Stimulated activated naive CD4-positive, alpha-beta T cell treated with Interleukin-2 at 50 U/mL for 16 hours (primary cell): ENCODE measurements at places on chromosomes 2 and 18.
A peak's percentile ranks its signal among the peaks of the same experiment; 100 is the strongest.

DNA sequence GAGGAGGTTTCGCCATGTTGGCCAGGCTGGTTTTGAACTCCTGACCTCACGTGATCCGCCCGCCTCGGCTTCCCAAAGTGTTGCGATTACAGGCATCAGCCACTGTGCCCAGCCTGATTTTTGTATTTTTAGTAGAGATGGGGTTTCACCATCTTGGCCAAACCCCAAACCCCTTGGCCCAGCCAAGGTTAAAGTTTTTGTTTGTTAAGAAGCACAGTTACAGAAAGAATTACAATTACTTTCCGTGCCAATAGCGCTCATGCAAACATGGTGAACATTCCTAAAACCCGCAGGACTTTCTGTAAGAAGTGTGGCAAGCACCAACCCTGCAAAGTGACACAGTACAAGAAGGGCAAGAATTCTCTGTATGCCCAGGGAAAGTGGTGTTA, 26.1 kb downstream of the ITSN2 start:
- no peak for DNase-seq

DNA sequence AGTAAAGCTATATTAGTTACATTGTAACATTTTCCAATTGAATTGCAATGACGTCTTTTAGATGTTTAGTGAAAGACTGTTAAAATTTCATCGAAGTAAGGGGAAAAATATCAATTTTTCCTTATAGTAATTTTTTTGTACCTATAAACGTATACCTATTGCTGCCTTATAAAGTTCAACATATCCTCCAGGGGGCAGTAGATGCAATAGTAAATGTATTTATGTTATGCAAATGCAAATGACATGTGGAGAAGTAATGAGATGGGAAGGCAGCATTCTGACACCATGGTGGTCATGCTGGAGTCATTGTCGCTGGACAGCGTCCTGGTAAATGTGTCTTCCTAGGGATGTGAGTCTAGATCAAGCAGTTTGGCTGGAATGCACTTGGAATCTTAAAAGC, 38.7 kb downstream of the MSTN start:
- no peak for DNase-seq

- DNase-seq, result no peak
Observed at GRCh38 chr18:77344786-77345500, 95.3 kb downstream of the GALR1 start.

DNA sequence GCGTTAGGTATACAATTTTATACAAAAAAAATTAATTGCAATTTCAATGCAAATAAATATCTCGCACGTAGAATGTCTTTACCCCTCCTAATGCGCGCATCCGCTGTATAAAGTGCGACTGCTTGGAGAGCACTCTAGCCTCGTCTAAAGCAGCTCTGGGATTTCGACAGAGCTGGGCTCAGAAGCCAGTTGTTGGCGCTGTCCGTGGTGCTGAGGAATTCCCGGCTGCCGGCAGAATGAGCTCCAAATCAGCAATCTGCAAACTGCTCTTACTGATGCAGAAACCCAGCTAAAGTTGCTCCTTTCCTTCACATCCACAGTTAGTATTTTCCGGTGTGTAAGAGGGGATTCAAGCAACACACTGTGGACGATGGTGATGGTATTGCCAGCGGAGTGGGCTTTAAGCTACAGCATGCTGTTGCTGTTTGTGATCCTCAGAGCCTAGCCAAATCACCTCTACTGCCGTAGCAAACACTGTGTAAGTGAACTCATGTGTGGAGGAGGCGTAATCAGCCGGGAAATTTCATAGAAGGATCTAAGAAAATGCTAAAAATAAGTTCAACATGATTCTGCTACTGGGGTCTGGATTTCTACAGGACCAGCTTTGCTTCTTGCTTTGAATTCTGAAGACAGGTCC, at the start of gene VWC2L:
Gene VWC2L (plus strand): TSS at position 137 of the 637 bp plus-strand sequence. CDS start 3,140 bp downstream, outside the sequence.
- DNase-seq, result no peak

GRCh38 chr18:41745166-41746049, 209.6 kb upstream of the PIK3C3 start:
- DNase-seq, result no peak

DNA sequence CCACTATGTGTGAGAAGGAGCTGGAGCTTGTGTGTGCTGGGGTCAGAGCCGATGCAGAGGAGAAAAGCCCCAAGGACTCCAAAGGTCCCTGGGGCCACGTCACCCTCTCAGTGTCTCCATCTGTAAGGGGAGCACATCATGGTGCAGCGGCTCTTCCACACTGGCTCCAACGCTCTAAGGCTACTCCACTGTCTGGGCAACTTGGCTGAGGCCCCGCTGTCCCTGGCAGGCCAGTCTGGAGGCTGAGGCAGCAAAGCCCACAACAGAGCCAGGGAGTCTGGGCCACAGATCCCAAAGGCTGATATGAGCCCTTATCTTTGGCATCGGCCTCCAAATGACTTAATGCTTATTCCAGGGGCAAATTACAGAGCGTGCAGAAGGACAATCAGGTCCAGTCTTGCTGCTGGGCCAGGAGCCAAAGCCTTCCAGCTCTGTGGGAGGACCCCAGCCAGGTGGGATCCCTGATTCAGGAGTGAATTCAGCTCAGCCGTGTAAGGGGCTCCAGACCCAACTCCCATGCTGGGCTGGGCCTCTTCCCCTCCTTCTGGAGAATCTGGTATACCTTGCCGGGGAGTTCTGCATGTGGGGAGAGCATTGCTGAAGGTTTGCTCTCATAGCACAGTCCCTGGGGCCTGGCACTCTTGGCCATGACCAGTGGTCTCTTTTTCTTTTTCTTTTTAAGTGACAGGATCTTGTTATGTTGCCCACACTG, 1.8 kb upstream of the DUSP2 start:
- DNase-seq, result no peak

DNA sequence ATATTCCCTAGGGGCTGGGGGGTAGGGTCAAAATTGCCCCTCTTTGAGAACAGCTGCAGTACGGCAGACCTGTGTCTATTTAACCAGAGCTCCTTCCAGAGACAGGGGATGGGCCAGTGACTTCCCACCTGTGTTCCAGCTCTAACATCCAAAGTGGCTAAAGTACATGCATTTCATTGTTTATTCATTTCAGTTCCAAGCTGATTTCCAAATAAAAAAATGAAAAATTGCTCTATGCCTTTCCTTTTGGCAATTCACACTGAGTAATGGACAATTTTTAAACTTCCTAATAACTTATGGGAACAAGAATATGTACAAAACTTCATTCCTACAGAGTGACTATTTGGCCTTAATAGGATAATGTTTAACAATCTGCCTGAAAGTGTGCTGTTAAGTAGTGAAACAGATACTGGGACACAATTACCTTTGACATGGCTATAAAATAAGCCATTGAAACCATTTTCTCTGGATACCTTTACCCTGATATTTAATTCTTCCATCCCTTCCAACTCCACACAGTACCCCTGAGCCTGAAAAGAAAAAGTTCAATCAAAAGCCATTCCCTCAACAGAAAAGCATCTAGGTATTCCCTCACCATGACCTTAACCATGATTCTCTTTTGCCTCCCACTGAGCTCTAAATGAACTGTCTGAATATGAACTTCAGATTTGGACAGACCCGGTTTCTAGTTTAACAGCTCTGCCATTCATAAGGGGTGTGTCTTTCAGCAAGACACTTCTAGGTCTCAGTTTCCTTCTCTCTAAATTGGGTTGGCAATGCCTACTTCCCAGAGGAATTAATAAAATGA, 73.1 kb downstream of the RDH14 start:
- DNase-seq, result no peak

GRCh38 chr18:64100116-64100922, 48.6 kb downstream of the LINC00305 start:
- no peak for DNase-seq

GRCh38 chr18:3472681-3473544, 22.9 kb downstream of the TGIF1 start:
- no peak for DNase-seq

DNA sequence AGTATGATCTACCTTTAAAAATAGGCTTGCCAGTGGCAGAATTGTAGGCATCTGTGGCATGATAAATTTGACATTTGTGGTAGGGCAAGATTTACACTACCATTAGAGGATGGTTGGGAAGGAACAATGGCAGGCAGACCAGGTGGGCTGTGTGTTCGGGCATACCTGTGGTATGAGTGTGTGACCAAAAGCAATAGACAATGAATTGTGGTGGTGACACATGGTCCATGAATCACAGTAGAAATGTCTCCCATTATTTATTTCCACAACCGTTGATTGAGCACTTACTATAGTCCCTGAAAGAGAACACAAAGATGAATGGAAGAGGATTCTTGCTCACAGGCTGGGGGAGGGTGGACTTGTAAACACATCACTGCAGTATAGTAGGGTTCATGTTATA, 29.9 kb upstream of the RUFY4 start:
- DNase-seq, result no peak

GRCh38 chr2:67322353-67323001, 74.7 kb upstream of the ETAA1 start:
- no peak for DNase-seq

- no peak for DNase-seq
Observed at GRCh38 chr2:17177088-17177487, 341.2 kb downstream of the RAD51AP2 start.

- DNase-seq, result no peak
Observed at GRCh38 chr2:225667445-225667844, 267.9 kb downstream of the NYAP2 start.

DNA sequence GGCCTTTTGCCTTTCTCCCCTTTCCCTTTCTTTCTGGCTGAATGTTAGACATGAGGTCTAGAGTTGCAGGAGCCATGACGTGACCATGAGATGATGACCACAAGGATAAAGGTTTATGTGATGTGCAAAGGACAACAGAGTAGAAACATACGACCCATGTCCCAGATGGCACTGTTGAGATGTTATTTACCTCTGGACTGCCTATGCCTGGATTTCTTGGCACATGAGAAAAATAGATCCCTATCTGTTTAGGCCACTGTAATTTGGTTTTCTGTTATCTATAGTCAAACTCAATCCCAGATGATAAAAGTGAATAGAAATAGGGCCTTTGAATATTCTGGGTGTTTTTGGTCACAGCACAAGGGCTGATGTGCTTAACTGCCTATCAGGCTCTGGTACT, 58.8 kb downstream of the GDF7 start:
- DNase-seq, result no peak

DNA sequence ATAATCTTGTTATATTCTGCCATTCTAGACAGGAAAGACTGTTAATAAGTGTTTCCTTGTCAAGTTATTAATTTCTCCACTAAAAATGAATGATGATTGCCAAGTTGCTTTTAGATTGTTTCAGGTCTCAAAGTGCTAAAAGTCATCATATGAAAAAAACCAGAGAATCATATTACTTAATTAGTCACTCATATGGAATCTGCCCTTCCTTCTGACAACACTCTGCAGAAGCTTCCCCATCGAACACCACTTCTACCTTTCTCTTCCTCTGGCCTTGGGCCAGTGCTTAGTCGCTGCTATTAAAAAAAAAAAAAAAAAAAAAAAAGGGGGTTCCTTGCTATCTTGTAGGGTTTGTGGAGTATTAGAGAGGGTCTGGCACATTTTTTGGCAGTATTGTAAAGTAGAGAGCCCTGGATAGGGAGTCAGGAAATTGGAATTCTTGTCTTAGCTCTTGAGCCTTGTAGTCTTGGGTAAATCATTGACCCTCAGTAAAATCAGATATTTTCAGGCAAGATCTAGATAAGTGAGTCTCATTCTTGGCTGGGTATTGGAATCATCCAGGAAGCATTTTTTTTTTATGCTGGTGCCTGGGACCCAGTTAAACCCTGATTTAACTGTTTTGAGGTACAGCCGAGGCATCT, 141.7 kb upstream of the CCDC68 start:
- DNase-seq, result no peak

GRCh38 chr2:236960531-236960930, 125.2 kb upstream of the COPS8 start:
- no peak for DNase-seq

DNA sequence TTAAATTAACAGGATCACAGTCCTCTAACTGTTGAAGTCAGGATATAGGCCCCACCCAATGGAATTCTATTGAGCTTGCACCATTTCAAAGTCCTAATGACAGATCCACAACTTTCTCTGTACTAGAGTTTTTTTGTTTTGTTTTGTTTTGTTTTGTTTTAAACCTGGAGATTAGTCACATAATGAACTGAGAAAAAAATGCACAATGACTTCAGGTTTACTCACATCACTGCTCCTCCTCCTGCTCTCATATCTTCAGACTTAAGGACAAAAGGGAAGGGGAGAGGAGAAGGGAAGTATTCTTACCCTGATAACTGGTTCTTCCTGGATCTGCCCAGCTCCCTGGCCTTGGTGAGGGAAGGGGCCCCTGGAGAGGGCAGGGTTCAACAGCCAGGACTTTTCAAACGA, 208.2 kb upstream of the EPHA4 start:
- no peak for DNase-seq

GRCh38 chr2:231411831-231412617, 16.5 kb downstream of the B3GNT7 start:
- peak; percentile 20 for DNase-seq

GRCh38 chr2:120293096-120294007, 40.7 kb downstream of the RALB start:
- no peak for DNase-seq

GRCh38 chr2:224909885-224910573, 132.2 kb downstream of the DOCK10 start:
- DNase-seq, result no peak

DNA sequence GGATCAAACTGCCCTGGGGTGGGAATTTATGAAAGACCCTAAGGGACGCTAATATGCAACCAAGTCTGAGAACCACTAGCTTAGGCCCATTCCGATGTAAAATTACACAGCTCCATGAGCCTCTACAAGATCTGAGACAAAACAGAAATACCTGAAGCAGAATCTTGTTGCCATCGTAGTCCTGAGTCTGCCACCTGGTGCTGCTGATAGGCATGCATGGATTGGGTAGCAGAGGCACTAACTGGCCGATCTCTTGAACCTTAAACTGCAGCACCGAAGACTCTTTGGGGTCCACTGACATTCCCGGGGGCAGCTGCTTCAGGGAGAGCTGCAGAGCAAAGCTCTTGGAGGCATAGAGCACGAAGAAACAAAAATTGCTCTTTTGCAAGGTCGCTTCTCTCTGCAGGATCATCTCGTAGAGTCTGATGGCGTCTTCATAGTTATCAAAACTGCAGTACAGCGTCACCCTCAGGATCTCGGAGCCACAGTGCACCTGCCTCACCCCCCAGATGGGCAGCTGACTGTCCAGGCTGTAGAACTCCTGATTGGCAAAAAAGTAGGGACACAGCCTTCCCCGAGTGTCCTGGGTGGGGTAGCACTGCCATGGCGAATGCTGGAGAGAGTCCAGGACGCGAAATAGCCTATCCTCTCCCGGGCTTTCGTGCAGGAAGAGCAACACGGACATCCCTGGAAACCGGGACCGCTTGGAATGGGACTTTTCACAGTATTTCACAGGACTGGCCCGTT, 848 bp downstream of the FAM124B start:
- no peak for DNase-seq

GRCh38 chr2:160910681-160911080, 249.5 kb upstream of the TANK start:
- DNase-seq, result no peak

GRCh38 chr2:152440049-152440448, 105.1 kb downstream of the FMNL2 start:
- DNase-seq, result no peak

GRCh38 chr2:191757208-191757607, 79.3 kb downstream of the NABP1 start:
- DNase-seq, result no peak
